DND-41 (cell line): ENCODE measurements at places on chromosomes 5 and 9.

DNA sequence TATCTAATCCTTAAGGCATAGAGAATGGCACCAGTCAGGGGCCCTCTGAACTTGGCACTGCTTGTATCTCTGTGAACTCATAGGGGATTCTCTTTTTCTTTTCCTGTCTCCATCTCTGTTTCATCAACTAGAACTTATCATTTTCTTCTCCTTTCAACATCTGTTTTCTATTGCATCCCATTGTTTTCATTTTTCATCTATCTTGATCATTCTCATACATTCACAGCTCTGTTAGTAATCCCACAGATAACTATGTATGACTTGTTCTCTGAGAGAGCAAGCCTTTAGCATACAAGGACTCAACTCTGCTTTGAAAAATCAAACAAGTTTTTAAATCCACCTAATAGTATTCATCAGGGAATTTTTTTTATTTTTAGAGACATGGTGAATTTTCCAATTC is 264.3 kb downstream of the ARRDC3 start:
- DNase-seq = no peak

GRCh38 chr5:180329138-180329435 is 24.0 kb downstream of the GFPT2 start:
- DNase-seq = no peak

- peak; percentile 34 for DNase-seq
Observed at GRCh38 chr9:27365707-27366376, 68.9 kb upstream of the EQTN start.

DNA sequence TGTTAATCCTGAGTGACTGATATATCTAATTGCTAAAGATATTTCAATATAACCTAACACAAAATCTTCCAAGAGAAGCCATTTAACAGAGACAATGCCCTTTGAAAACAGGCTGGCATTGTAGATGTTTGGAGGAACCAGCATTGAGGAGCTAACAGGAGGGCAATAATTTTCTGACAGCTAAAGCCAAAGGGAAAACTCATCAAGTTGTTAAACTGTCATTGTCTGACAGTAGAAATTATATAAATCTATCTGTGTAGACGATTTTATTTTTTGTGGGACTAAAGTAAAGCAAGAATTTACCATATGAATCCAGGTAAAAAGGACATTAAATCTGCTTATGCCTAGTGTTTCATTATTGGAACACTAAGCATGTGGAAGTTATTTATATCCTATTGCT is 500.2 kb upstream of the NMUR2 start:
- DNase-seq = no peak

GRCh38 chr9:101403516-101404285 is 5.0 kb downstream of the ZNF189 start:
- no peak for DNase-seq

GRCh38 chr5:40796487-40796889 is 1.7 kb downstream of the PRKAA1 start:
- no peak for DNase-seq

GRCh38 chr5:27845248-27845647 is 806.9 kb upstream of the CDH9 start:
- DNase-seq = no peak

GRCh38 chr5:34959323-34959722 is 30.0 kb downstream of the DNAJC21 start:
- DNase-seq = no peak
